ENCODE measurements at places on chromosomes 6 and 20.

DNA sequence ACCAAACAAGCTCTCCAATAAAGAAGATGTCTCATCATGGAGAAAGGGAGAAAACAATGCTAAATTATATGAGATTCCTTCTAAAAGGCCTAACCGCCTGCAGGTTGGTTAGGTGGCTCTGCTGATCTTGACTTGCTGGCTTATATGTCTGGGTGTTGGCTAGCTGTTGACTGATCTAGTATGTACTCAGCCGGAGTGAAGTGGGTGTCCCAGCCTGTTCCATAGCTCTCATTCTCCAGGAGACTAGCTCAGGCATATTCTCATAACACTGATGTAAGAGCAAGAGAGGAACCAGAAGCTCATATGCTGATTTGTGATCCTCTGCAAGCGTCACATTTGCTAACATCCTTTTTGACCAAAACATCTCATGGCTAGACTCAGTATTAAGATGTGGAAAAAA lies 473.0 kb downstream of the BMP2 start:
- no peak for DNase-seq

GRCh38 chr6:151179321-151179720 lies 60.4 kb upstream of the AKAP12 start:
- peak; percentile 48 for DNase-seq

- DNase-seq = peak; percentile 56
These were observed 100.0 kb downstream of the NOL4L start for GRCh38 chr20:32484958-32485769.

DNA sequence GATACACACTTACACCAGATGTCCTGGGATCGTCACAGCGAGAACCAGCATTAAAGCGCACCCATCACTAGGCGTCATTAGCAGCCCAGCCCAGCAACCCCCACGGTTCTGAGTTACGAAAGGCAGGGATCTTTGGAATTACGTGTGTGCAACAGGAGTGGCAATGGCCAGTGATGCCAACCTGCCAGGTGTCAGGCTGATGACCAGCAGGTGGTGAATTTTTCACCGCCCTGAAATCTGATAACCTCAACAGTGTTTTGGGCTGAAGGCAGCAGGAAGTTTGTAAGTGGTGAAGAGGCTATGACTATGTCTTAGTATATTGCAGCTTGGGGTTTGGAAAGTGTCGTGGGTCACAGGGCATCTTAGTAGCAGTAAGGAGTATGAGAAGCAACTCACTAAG lies 166.1 kb downstream of the TMEM242 start:
- DNase-seq = no peak

GRCh38 chr20:54364919-54365318 lies 110.5 kb upstream of the DOK5 start:
- no peak for DNase-seq

GRCh38 chr20:595330-596308 lies 14.5 kb downstream of the TCF15 start:
- no peak for DNase-seq
